Stimulated activated naive B cell treated with anti-CD40 and anti-IgM and Interleukin-4, amounts not matched to agents 10 μg/mL and 1 μg/mL and 100 μg/mL, for 72 hours (primary cell): ENCODE measurements at places on chromosomes 12 and 14.
A peak's percentile ranks its signal among the peaks of the same experiment; 100 is the strongest.

GRCh38 chr12:78531831-78532458 lies 332.6 kb upstream of the SYT1 start:
- no peak for DNase-seq
- H3K36me3 ChIP-seq, result no peaks in the 10 kb centered on the region
- H3K27me3 ChIP-seq, result no peaks in the 10 kb centered on the region
- H3K4me1 ChIP-seq, result no peaks in the 10 kb centered on the region
- no peak overlapping the region for H3K4me3 ChIP-seq
- no peak overlapping the region for H3K27ac ChIP-seq

DNA sequence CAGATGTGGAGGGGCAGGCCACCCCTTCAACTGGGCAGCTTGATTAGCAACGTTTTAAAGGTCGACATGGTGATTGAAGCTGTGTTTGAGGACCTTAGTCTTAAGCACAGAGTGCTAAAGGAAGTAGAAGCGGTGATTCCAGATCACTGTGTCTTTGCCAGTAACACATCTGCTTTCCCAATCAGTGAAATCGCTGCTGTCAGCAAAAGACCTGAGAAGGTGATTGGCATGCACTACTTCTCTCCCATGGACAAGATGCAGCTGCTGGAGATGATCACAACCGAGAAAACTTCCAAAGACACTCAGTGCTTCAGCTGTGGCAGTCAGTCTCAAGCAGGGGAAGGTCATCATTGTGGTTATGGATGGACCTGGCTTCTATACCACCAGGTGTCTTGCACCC lies 23.9 kb upstream of the AICDA start:
- no peak overlapping the region for H3K4me3 ChIP-seq
- H3K27me3 ChIP-seq, result no peaks in the 10 kb centered on the region
- no peaks in the 10 kb centered on the region for H3K36me3 ChIP-seq
- no peak overlapping the region for H3K27ac ChIP-seq
- DNase-seq, result no peak

GRCh38 chr12:51000245-51000644 lies 25.9 kb downstream of the SLC11A2 start:
- H3K4me1 ChIP-seq, result peaks cover 3% of the 10 kb centered on the region
- peaks cover 52% of the 10 kb centered on the region for H3K36me3 ChIP-seq
- H3K4me3 ChIP-seq, result no peak overlapping the region
- no peak overlapping the region for H3K27ac ChIP-seq
- no peak for DNase-seq

DNA sequence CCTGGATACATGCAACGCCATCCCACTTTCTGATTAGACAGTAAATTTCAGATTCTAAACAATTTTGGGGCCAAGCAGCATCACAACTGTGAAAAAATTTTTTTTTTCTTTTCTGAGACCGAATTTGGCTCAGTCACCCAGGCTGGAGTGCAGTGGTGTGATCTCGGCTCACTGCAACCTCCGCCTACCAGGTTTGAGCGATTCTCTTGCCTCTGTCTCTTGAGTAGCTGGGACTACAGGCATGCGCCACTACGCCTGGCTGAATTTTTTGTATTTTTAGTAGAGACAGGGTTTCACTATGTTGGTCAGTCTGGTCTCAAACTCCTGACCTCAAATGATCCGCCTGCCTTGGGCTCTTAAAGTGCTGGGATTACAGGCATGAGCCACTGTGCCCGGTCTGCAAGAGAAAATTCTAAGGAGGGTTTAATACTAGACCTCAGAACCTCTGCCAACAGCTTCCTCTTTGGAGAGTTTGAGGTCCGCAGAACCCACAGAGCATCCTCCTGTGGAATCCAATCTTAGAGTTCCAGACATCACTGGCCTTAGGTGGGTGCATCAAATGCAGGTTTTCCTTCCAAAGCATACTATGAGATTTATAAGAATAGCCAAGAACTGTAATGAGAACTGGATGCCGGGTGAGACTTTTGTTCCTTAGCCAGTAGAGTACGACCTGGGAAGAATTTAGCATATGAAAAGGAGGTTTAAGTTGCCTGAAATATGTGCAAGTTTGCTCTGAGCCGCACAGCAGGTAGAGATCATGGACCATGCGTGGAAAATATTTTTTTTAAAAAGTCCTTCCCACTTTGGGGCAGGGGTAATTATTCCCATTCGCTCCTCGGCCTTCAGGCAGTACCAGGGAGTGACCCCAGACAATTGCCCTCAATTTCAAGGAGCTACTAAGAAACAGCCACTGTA lies 7.8 kb upstream of the PHC1 start:
- no peak for DNase-seq
- peaks cover 42% of the 10 kb centered on the region for H3K4me1 ChIP-seq
- no peak overlapping the region for H3K27ac ChIP-seq
- H3K27me3 ChIP-seq, result no peaks in the 10 kb centered on the region
- H3K36me3 ChIP-seq, result peaks cover 8% of the 10 kb centered on the region

GRCh38 chr12:71164568-71165197 lies 6.9 kb upstream of the TSPAN8 start:
- no peaks in the 10 kb centered on the region for H3K4me1 ChIP-seq
- H3K4me3 ChIP-seq, result no peak overlapping the region
- peaks cover 1% of the 10 kb centered on the region for H3K36me3 ChIP-seq
- no peak for DNase-seq

GRCh38 chr12:57752668-57753000 lies 524 bp upstream of the CDK4 start:
- no peaks in the 10 kb centered on the region for H3K27me3 ChIP-seq
- peak overlapping the region; percentile 98 for H3K4me3 ChIP-seq
- peaks cover 37% of the 10 kb centered on the region for H3K4me1 ChIP-seq
- no peak for DNase-seq
- peaks cover 33% of the 10 kb centered on the region for H3K36me3 ChIP-seq

GRCh38 chr12:43988838-43989560 lies 153.1 kb downstream of the TMEM117 start:
- no peak overlapping the region for H3K4me3 ChIP-seq
- peaks cover 4% of the 10 kb centered on the region for H3K4me1 ChIP-seq
- DNase-seq, result no peak
- no peak overlapping the region for H3K27ac ChIP-seq

- peaks cover 19% of the 10 kb centered on the region for H3K27me3 ChIP-seq
- no peak for DNase-seq
- H3K4me1 ChIP-seq, result peaks cover 43% of the 10 kb centered on the region
These were observed 1.9 kb downstream of the ARHGEF40 start for GRCh38 chr14:21072031-21072473.

DNA sequence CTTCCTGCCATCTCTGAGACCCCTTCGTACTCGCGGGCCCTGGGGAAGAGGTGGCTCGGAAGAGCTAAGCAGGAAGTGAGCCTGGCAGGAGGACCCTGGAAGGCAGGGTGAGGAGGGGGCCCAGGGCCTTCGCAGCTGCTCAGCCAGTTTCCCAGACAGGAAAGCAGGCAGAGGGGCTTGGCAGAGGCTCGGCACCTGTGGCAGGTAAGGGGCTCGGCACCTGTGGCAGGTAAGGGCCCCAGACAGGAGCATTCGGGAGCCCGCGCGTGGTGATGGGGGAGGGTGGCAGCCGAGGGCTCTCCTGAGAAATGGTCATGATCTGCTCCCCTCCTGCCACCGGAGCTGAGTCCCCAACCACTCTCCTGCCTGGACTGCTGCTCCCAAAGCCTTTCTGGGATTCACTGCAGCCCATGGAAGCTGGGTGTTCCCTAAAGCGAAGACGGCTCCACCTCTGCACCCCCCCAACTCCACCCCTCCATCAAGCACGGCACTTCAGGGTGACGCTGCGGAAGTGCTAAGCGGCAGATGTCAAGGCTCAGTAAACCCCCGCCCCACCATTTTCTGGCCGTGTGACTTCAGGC lies 63.2 kb downstream of the PRIMA1 start:
- H3K36me3 ChIP-seq, result no peaks in the 10 kb centered on the region
- no peaks in the 10 kb centered on the region for H3K4me1 ChIP-seq
- no peak for DNase-seq
- no peaks in the 10 kb centered on the region for H3K27me3 ChIP-seq
- no peak overlapping the region for H3K27ac ChIP-seq

DNA sequence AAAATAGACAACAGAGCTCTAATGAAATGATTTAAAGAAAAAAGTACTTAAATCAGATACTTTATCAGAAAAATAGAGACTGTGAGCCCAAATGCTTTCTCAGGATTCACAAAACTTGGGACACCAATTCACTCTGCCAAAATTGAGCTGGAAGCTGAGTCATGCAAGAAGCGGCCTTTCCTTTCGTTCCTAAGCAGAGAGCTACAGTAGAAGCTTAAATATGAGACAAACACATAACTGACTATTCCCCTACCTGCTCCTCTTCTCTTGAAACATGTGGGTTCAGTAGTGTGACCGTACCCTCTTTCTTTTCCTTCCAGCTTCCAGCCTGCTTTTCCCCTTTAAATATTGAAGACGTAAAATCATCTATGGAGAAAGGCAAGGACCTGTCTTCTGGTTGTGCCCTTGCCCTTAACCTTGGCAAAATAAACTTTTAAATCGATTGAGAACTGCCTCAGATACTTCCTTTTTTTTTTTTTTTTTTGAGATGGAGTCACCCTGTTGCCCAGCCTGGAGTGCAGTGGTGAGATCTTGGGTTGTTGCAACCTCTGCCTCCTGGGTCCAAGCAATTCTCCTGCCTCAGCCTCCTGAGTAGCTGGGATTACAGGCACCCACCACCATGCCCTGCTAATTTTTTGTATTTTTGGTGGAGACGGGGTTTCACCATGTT lies 4.4 kb upstream of the SDS start:
- no peak overlapping the region for H3K27ac ChIP-seq
- H3K36me3 ChIP-seq, result no peaks in the 10 kb centered on the region
- peaks cover 18% of the 10 kb centered on the region for H3K27me3 ChIP-seq
- DNase-seq, result no peak
- H3K4me1 ChIP-seq, result peaks cover 9% of the 10 kb centered on the region

DNA sequence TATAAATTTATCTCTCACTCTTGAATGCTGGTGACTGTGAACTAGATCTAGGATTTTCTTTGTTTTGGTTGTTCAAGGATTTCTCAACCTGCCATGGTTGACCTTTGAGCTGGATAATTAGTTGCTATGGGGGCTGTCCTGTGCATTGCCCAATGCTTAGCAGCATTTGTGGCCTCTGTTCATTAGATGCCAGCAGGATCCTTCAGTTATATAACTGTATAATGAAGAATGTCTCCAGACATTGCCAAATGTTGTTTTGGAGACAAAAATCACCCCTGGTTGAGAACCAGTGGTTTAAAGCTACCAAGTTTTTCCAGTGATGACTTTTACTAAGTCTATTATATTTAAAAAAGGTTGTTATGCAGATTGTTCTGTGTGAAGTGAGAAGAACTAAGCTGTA lies 147.9 kb upstream of the STXBP6 start:
- H3K4me3 ChIP-seq, result no peak overlapping the region
- no peaks in the 10 kb centered on the region for H3K4me1 ChIP-seq
- no peak overlapping the region for H3K27ac ChIP-seq
- no peak for DNase-seq
- no peaks in the 10 kb centered on the region for H3K36me3 ChIP-seq

- DNase-seq, result no peak
- peaks cover 48% of the 10 kb centered on the region for H3K36me3 ChIP-seq
- no peak overlapping the region for H3K27ac ChIP-seq
- H3K4me1 ChIP-seq, result no peaks in the 10 kb centered on the region
- no peak overlapping the region for H3K4me3 ChIP-seq
- H3K27me3 ChIP-seq, result no peaks in the 10 kb centered on the region
These were observed 39.1 kb upstream of the PAPLN start for GRCh38 chr14:73198253-73198652.

GRCh38 chr12:12922191-12922616 lies 29.8 kb downstream of the GPRC5D start:
- H3K27ac ChIP-seq, result no peak overlapping the region
- H3K36me3 ChIP-seq, result no peaks in the 10 kb centered on the region
- H3K27me3 ChIP-seq, result peaks cover 31% of the 10 kb centered on the region
- no peak overlapping the region for H3K4me3 ChIP-seq

- peaks cover 7% of the 10 kb centered on the region for H3K27me3 ChIP-seq
- no peak overlapping the region for H3K4me3 ChIP-seq
- H3K4me1 ChIP-seq, result peaks cover 29% of the 10 kb centered on the region
- no peak for DNase-seq
These were observed 2.6 kb downstream of the GRIP1 start for GRCh38 chr12:66676241-66676640.

DNA sequence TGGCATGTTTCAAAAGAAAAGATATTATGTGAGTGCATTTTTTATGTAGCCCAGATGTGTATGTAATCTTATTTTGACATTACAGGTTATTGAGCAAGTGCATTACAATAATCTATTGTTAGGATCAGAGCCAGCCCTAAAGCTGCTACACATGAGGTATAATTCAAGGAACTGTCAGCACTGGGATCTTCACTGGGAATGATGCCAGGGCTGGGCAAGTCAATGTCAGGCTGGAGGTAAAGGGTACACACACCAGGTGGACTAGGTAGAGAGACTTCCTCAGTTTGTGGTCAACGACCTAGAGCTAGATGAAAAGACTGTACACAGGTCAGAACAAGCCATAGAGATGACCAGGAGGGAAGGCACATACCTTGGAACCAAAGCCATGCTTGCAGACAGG lies 15.4 kb downstream of the TRIM9 start:
- no peak overlapping the region for H3K27ac ChIP-seq
- no peak overlapping the region for H3K4me3 ChIP-seq
- H3K27me3 ChIP-seq, result no peaks in the 10 kb centered on the region
- H3K4me1 ChIP-seq, result no peaks in the 10 kb centered on the region
- DNase-seq, result no peak

- H3K36me3 ChIP-seq, result no peaks in the 10 kb centered on the region
- no peaks in the 10 kb centered on the region for H3K27me3 ChIP-seq
- H3K27ac ChIP-seq, result no peak overlapping the region
- H3K4me3 ChIP-seq, result no peak overlapping the region
These were observed 566.1 kb downstream of the BCL11B start for GRCh38 chr14:98705871-98706300.

- no peak for DNase-seq
- H3K4me1 ChIP-seq, result peaks cover 39% of the 10 kb centered on the region
- H3K27ac ChIP-seq, result peak overlapping the region; percentile 77
- peaks cover 11% of the 10 kb centered on the region for H3K36me3 ChIP-seq
- peaks cover 95% of the 10 kb centered on the region for H3K27me3 ChIP-seq
- peak overlapping the region; percentile 52 for H3K4me3 ChIP-seq
These were observed 1.2 kb upstream of the SIX1 start for GRCh38 chr14:60650373-60650961.

DNA sequence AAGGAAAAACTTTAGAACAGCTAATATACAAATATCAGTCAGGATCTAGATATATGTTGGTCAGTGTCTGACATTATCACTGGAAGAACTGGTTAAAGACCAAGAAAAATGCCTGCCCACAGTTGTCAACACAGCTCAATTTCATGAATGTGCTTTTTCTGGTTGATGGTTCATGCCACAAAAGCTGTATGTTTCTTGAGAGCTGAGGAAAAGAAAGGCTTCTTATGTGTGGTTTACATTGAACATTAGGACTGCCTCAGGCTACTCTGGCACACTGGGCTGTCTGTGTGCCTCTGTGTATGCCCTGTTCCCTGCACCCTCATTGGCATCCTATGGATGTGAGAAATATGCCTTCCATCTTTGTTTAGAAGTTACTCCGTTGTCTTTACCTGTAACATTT lies 218.8 kb upstream of the RGS6 start:
- no peak overlapping the region for H3K27ac ChIP-seq
- no peaks in the 10 kb centered on the region for H3K4me1 ChIP-seq
- no peak for DNase-seq
- no peak overlapping the region for H3K4me3 ChIP-seq
- peaks cover 39% of the 10 kb centered on the region for H3K36me3 ChIP-seq
